ENCODE measurements at places on chromosomes 13 and 19.

DNA sequence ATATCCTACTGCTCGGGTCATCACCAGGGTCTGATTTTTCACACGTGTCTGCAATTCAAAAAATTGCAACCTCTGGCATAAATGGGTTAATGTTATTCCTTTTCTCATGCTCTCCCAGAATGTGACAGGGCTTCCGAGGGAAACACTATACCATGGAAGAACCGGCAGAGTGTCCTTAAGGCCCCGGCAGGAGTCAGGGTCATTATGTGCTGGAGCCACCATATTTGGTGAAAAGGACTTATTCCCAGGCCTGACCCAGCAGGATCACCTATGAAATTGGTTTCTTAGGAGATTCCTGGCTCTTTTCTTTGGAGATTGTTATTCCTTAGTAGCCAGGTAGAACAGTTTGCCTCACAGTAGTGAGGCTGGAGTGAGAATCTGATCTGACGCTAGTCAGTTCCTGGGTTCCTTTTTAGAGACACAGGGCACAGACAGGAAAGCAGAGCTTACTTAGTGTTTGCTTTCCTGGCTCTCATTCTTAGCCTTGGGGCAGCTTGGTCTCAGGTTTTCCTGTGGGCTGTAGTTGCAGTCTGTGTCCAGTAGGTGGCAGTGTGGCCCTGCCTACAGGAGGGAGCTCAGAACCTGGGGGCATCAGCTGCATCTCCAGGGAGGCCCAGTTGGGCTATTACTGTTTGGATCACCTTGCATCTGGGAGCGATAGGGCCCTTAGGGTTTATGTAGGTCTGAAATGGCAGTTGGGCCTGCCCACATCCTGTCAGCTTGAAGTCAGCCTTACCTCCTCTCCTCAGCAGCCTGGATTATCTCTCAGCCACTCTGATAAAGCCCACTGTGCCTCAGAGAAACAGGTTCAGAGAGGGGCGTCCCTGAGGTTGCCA lies 12.4 kb downstream of the SNRNP70 start:
- peak; percentile 78 for DNase-seq

GRCh38 chr19:34269489-34269888 lies 15.1 kb downstream of the GARRE1 start:
- no peak for DNase-seq

GRCh38 chr19:38318660-38319059 lies 985 bp upstream of the KCNK6 start:
- DNase-seq, result no peak

DNA sequence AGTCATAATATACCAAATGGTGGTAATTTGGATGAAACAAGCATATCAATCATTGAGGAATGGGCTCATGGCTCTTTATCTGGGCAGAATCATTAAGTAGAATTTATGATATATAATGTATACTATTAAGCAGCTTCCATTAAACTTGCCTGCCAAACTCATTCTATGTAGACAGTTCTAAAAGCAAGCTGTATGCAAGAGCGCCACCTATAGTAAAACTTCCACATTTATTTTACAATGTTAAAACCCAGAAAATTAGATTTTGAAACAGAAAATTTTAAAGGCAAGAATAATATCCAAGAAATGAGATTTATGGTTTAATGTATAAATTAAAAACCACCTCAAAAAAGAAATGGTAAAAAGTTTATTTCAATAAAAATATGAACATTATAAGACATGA lies 161.5 kb downstream of the MZT1 start:
- DNase-seq, result no peak

- DNase-seq, result no peak
Observed at GRCh38 chr19:3547301-3547731, 8.3 kb downstream of the TEKTIP1 start.

- DNase-seq, result no peak
Observed at GRCh38 chr19:42261763-42262162, 6.8 kb upstream of the ERF start.

- DNase-seq, result no peak
Observed at GRCh38 chr19:9793071-9793591, 24.6 kb upstream of the ZNF846 start.

DNA sequence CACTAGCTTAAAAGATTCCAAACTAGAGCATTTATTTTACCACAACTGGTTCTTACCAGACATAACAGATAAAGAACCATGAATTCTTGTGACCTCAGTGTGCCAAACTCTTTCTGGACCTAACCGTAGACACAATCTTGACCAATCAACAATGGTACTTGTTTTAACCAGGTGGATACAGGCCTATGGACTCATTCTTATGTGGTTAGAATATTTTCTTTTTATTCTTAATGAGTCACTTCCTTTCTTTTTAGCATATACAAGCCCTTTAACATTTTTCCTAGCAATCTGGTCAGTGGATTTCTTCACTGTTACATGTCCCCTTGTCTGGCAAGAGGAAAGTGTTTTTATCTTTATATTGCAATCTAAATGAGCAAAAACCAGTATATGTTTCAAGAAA lies 792.1 kb upstream of the SPRY2 start:
- no peak for DNase-seq

DNA sequence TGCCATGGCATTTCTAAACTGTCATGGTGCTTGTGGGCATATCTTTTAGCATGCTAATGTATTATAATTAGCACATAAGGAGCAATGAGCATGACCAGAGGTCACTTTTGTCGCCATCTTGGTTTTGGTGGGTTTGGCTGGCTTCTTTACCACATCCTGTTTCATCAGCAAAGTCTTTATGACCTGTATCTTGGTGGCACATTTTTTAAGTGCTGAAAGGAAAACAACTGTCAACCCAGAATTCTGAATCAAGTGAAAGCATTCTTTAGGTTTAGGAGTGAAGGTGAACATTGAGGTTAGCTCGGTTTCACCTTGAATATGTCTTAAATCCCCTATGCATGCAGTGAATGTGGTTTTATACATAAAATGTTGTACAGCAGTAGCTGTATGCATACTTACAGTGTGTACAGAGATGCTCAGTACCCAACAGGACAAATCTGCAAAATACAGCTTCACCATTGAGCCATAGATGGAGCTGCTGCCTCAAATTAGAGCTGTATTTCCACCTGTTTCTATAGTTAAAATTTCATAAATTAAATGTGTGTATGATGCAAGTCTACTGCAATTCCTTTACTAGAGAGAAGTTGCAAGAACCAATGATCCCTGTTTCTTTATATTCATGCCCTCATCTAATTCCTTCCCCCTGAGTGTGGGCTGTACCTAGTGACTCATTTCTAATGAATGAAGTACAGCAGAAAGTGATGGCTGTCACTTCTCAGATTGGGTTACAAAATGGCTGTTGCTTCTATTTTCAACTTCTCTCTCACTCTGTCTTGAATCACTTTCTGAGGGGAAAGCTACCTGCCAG lies 25.2 kb upstream of the IGSF23 start:
- no peak for DNase-seq

- no peak for DNase-seq
Observed at GRCh38 chr19:45917421-45918091, 3.0 kb upstream of the NANOS2 start.

- DNase-seq, result no peak
Observed at GRCh38 chr13:29946093-29946492, 95.7 kb upstream of the UBL3 start.

GRCh38 chr19:48756686-48757085 lies 1.4 kb downstream of the FGF21 start:
- no peak for DNase-seq

GRCh38 chr13:110634558-110634957 lies 19.2 kb downstream of the NAXD start:
- DNase-seq, result no peak

All from right forelimb (tissue), 1 donor.